ENCODE measurements at places on chromosomes 6 and 20.

DNA sequence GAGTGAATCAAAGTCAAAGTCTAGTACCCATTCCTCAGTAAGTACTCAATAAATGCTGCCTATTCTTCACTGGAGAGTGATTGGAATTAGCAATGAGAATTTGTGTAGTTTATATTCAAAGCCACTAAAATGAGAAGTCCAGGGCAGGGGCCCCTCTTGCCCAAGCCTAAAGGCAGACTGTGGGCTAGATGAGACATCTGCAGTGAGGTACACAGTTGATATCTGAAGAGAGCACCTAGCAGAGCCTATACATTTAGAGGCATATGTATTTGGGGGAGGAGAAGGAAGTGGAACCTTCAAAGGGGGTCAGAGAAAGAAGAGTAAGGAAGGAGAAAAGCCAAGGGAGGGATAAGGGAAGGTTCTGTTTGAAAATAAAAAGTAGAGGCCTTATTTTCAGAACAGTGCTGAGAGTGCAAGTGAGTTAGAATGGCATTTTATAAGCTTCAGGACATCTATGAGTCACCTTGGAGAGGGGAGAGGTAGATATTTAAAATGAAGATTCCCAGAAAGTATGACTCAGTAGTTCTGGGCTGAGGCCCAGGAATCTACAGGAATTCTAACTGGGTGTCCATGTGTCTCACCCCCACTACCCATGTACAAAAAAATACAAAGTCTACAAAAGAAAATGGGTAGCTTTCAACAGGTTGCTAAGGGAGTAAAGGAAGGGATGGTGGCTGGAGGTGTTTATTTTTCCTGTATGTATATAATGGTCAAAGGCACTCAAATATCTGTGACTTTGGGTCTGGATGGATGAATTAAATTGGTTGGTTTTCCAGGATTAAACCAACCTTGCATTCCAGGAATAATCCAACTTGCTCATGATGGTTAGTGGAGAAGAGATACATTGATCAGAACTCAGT is 135.1 kb downstream of the ZFP64 start:
- DNase-seq = no peak

DNA sequence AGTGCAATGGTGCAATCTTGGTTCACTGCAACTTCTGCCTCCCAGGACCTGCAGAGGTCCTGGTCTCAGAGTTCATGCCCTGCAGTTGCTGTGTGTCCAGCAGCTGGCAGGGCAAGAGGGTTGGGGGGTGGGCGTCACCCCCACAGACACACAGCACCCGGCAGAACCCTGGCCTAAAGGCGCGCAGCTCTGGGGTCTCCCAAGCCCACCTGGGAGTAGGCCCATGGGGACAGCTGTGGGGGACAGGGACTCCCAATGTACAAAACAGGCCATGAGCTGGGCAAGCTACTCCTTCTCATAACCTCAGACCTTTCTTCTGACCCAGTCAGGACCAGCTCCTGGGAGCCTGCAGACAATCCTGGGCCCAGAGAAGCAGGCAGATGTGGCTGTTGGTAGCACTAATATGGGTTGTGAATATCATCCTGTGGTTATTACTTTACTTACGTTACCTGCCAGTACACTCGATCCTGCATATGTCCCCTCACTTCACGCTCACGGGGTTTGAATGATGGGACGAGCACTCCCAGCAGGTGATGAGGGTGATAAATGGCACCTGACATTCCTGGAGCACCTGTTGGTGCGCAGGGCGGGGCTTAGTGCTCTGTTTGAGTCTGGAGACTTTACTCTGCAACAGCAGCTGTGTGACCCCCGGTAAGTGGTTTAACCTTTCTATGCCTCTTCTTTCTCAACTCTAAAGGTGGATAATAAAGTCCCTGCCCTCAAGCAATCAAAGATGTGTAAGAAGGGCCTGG is 39.9 kb upstream of the SULF2 start:
- DNase-seq = no peak

DNA sequence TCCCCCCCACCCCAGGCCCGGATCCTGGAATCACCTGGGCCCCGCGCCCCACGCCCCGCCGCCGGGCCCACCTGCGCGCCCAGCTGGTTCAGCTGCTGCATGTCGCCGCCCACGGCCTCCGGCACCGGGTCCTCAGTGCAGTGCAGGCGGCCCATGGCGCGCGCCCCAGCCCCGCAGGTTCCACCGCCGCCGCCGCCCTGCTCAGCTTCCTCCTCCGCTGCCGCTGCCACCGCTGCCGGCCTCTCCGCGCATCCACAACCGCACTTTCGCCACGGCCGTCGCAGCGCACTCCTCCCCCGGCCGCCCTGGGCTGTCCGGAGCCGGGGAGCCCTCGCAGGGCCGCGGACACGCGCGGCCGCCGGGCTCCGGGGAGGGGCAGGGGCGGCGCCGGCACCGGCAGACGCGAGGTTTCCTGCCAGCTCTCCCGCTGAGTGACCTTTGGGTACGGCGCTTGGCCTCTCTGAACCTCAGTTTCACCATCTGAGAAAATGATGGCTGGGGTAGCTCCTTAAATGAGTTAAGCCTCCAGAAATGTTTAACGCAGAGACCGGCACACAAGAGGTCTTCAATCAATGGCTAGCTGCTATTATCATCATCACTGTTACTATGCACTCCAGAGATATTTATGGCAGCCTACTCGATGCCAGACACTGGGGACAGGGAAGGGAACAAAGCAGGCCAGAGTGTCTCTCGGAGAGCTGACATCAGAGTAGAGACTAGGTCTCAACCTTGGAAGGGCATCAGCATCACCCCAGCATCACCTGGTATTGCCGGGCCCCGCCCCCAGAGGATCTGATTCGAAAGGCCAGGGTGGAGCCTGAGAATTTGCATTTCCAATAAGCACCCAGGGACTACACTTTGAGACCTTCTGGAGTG is at the start of gene COMMD7:
Gene COMMD7 (minus strand): TSS at position 231 of the 876 bp plus-strand sequence. CDS start 76 bp downstream, at position 155.
- DNase-seq = peak; percentile 63

DNA sequence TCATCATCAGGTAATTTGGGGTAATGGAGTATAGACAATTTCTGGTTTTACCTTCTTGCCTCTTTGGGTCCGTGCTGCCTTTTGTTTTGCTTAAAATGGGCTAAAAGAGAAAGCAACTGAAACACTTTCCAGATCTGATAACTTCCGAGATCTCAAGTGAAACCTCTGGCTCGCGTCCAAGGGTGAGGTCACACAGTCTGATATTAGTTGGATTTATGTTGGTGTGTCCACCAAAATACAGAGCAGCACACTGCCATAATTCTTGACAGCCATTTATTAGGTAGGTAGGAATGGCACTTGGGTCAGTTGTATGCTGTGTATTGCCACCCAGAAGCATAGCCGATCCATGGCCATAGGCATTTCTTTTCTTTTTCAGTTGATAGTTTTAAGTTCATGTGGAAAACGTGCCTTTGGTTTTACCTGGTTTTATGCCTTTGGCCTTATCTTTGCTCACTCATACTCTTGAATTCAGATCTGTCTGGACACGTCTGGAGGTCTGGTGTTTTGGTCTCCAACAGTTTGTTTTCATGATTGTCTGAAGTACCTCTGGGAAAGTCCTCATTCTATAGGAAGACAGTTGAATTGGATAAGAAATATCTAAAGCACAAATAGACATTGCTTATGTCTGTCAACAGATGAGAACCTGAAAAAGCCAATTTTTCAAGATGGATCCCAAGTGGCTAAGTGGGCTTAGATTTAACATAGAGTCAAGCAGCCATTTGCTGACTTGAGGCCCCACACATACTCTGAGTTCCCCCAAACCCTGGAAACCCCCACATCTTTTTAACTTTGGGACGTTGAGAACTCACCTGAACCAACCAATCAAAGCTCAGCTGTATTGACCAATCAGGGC is 320.8 kb downstream of the SOX4 start:
- DNase-seq = peak; percentile 37

GRCh38 chr20:31869942-31870725 is at the start of the genes DUSP15 and TTLL9:
DUSP15 (minus strand) TSS chr20:31870527; CDS start chr20:31870337, 190 bp downstream.
TTLL9 (plus strand) TSS chr20:31870634; CDS start chr20:31871127, 493 bp downstream.
- DNase-seq = no peak

- DNase-seq = no peak
These were observed 154.4 kb downstream of the BMP2 start for GRCh38 chr20:6921717-6922386.

DNA sequence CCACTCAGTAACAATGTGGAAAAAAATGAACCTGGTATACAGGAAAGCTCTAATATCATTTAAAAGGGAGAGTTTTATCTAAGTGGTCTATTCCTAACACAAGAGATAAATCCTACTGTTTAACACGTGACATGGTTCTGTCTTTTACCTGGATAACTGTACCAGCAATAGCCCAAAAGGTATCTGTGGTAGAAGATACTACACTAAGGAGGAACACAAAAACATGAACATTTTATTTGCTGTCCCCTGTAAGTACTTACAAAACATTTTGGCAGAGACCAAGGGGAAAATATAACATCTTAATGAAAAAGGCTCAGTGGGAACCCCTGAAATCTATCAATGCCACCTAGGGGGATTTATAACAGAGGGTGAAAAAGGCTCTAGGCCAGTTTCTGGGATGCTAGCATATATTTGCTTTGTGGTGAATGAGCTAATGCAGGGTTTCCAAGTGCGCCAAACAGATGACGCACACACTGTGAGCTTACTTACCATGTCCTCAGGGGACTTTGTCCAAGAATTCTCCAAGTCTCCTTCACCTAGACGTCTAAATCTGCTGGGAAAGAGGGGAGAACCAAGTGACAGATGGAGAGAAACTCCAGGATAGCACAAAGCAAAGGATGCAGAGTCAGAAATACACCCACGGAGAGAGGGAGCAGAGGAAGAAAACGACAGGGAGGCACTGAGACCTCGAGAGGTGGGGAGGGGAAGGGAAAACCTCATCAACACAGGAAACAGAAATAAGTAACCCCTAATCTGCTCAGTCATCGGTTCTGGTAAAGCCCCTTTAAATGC is 147.9 kb upstream of the PRND start:
- DNase-seq = no peak

GRCh38 chr6:130908188-130908587 is 81.0 kb downstream of the SMLR1 start:
- no peak for DNase-seq

GRCh38 chr20:52256454-52256853 is 64.9 kb upstream of the ZFP64 start:
- DNase-seq = no peak

- DNase-seq = no peak
These were observed 441.6 kb downstream of the HACE1 start for GRCh38 chr6:104418125-104418524.

DNA sequence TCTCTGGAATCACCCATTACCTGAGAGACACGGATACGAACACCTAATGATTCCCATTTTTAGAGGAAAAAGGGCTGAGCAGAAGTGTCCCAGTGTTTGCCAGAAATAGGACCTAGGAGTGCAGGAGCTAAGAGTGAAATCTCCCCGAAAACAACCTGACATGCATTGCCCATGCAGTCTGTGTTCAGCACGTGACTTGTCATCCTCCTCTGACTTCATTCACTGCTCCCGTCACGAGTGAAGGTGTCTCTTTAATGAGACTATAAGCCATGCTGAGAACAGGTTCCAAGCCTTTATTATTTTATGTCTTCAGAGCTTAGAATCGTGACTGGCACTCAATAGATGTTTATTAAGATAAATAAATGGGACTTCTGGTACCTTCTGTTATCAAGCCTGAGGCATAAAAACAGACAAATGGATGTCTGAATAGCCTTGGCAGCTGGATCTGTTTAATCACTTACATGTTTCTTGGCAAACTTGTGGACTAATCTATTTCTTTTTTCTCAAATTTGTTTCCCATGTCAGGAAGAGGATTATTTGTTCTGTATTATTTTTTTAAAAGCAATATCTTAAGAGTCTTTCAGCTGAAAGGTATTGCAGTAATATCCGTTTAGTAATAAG is 3.7 kb upstream of the MLIP start:
- DNase-seq = no peak

DNA sequence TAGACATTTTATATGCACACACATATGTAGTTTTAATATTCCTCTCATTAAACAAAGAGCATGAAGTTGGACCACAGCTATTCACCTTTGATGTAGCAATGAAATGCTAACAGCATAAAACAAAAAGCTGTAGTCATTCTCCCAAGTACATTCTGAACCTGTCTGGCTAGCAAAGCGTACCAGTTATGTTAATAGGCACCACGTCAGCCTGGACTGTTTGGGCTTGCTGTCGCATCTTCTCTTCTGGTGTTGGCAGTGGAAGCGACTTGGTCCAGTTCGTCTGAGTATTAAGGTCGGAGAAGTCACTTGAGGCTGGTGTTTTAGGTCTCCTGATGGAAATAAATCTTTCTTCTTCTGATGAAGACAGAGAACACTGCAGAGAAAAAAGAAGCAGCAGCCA is 42.8 kb downstream of the HEBP2 start:
- DNase-seq = peak; percentile 50

DNA sequence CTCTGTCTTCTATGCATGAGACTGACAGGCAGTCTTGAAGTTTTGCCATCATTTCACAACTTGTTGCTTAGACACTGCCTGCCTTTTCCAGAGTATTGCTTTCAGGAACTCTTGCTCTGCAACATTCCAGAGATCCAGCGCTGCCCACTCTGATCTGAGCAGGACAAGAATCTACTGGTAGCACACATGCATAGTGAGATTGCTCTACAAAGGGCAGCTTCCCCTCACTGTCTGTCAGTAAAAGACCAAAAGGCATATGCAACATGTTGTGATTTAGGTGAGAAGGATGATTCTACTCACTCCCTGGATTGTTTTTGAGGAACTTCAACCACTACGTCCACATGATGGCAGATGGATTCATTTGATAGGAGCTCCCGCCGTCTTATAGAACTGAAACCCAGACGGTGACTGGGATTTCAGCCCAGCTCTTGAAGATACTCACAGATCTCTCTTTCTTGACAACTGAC is 259.1 kb downstream of the ARID1B start:
- no peak for DNase-seq

DNA sequence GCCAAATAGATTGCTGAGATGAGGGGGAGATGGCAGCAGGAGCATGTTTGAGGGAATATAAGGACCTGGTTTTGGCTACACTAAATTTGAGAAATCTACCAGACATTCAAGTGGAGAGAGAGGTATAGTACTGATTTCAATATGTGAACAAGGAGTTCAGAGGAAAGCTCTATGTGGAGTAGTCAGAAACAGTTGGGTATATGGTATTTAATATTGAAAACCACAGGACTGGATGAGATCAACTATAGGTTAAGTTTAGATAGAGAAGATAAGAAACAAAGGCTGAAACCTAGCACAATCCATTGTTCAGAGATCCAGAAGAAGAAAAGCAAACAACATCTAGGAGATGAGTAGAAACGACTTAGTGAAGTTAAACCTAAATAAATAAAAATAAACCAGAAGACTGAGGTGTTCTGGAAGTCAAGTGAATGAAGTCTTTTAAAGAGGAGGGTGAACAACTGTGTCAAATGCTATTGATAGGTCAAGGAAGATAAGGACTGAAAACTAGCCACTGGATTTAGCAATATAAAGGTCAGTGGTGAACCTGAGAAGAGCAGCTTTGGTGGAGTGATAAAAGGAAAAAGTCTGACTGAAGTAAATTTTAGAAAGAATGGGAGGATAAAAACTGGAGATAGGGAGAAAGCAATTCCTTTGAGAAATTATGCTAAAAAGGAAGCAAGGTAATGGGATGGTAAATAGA is 121.2 kb upstream of the RUNX2 start:
- no peak for DNase-seq

- no peak for DNase-seq
These were observed 87.0 kb downstream of the PPP1R3G start for GRCh38 chr6:5172041-5172653.

DNA sequence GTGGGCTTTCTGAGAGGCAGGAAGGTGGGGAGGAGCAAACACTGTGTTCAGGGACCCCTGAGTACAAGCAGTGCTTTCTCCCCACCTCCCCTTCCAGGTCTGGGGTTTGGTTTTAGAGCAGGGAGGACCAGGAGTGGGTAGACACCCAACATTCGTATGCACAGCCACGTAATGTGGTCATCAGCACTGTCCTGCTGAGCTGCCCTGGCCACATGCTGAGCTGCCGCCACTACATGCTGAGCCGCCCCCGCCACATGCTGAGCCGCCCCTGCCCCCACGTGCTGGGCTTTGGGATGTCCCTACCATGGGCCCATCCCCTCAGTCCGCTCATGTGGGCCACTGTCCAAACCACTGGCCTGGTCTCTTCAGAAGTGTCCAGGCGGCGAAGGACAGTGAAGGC is 214.9 kb upstream of the CST7 start:
- no peak for DNase-seq

All from LNCaP clone FGC (cell line).